ENCODE measurements at places on chromosomes 2 and 18.

- no peak for DNase-seq
These were observed 78.8 kb upstream of the TGFA start for GRCh38 chr2:70632388-70632787.

- DNase-seq = no peak
These were observed 16.1 kb upstream of the ANKRD53 start for GRCh38 chr2:70962211-70962884.

DNA sequence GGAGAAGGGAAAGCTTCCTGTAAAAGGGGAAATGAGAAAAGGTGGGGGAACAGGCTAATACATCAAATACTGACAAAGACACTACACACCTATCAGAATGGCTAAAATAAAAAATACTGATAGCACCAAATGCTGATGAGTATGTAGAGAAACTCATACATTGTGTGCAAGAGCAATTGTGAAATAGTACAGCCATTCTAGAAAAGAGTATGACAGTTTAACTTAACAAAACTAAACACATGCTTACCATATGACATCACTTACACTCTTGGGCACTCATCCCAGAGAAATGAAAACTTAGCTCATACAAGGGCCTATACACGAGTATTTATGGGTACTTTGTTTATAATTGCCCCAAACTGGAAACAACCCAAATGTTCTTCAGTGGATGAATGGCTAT, 53.4 kb downstream of the ZNF638 start:
- DNase-seq = no peak

GRCh38 chr18:5582076-5582475, 38.3 kb upstream of the EPB41L3 start:
- DNase-seq = peak; percentile 36

- DNase-seq = no peak
These were observed 55.6 kb downstream of the FAM168B start for GRCh38 chr2:131037398-131038257.

- DNase-seq = no peak
These were observed 23.2 kb downstream of the ABCB11 start for GRCh38 chr2:169007941-169008340.

GRCh38 chr2:21233194-21233593, 109.4 kb downstream of the TDRD15 start:
- DNase-seq = no peak

DNA sequence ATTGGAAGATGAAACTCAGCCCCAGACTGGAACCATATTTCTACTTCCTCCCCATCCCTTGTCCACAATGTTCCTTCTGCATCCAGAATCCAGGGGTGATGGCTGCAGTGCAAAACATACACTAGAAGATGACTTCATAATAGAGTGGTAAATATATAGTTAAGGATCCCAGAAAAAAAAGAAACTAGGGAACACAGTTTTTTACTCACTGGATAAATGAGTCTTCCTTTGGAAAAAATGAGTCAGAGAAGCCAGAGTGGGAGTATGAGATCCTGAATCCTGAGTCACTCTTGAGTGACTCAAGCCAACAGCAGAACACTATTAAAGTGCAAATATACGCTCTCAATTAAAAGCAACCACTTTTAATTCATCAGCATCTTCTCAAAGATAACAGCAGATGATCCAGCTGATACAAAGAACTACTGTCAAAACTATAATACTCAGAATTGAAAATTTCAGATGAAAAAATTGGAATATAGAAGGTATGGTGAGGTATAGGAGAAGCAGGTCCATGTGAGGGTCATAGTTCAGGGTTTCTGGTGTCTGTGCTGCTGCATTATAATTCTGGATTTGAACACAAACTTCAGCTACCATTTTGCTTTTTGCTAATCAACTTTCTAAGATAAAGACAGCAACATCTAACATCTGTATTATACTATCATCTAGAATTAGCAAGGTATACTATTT, 987.2 kb upstream of the CDH2 start:
- DNase-seq = no peak

DNA sequence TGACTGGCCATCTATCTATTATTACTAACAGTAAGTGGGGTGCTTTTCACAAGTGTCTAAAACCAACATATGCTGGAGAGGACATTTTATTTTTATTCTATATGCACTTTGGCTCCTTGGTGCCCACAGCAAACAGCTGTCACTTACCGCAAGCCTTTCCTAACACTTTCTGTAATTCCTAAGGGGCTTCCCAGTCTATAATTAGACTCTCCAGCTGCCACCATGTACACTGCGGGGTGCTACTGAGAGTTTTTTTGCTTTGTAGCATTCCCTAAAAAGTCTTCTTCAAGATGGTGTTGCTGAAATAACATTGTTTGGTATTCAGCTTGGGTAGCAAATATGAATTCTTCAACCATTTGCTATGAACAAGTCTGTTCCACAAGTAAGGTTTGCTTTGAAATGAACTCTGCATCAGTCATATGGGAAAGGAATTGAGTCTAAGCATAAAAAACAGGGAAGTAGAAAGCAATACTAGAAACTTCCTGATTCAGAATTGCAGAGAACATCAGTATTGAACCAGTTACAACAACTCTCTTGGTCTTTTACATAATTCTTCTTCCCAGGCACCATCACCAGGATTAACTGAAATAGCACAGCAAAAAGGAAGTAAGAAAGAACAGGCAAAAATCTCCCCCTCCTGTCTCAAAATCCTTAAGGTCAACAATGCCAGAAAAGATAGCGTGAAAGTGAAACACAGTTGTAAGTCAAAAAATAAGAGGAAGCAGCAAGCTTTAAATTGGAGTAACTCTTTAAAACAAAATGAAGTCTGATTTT, 28.6 kb downstream of the EPB41L3 start:
- DNase-seq = no peak

DNA sequence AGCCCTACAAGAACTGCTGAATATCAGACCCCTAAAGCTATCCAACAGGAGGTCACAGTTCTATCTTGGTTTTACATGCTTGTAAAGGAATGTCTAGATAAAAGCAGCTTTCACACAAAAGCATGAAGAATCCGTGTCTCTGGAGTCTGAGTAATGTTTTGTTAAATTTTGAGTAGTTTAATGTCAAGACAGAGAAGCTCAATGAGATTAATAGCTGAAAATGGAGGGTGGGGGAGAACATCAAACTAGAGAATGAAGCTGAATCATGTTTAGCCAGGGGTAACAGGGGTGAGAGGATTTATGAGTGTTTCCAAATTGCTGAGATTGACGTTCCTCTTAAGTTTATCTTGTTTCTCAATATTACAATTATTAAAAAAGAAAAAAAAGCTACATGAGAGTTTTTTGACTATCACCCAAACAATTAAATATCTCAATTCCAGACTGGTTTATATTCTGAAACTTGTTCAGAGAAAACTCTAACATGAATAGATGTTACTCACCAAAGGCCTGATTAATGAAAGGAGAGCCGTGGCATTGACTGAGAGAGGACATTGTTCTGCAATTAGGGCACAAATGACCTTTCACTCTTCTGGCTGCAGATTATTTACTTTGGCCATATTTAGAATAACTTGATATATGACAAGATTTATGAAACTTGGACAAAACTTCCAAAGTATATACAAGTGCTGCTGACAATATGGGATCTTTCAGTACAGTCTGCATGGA, 266.4 kb upstream of the ETAA1 start:
- no peak for DNase-seq

DNA sequence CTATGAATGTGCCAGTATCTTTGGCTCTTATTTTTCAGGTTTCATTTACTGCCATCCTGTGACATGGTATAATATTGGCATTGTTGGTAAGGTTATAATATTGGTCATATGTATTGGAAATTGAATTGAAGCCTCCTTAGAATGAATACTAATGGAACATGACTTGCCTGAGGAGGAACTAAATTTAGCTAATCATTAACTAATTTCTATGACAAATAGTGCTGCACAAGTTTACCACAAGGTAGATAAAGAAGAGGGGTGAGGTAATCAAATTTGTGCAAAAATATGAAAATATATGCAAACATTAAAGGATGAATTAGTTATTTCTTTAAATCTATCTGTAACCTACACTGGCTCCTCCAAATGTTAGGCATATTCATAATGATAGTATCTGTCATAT, 43.2 kb upstream of the ORC2 start:
- no peak for DNase-seq

- DNase-seq = no peak
These were observed 21.9 kb upstream of the MTERF4 start for GRCh38 chr2:241123816-241124536.

DNA sequence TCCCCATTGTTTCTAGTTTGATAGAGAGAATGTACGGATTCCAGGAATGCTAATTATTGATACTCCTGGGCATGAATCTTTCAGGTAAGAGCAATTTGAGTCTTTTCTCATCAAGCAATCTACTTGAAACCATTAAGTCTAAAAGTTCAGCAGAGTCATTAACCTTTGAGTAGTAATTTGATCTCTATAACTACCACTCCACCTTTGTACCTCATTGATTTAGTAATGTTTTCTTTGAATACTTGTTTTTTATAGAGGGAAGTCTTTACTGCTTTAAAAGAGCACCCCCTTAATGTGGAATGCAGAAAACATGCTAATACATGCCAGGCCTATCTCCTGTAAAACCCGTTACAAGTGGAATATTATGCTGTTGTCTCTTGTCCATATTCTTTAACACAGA, 45.0 kb downstream of the EIF5B start:
- no peak for DNase-seq

GRCh38 chr2:230589497-230590015, 123.1 kb upstream of the CAB39 start:
- DNase-seq = no peak

- DNase-seq = no peak
These were observed 146.1 kb upstream of the DLX2 start for GRCh38 chr2:172248785-172249187.

- no peak for DNase-seq
These were observed 3.7 kb downstream of the SCYGR2 start for GRCh38 chr2:227602358-227602757.

DNA sequence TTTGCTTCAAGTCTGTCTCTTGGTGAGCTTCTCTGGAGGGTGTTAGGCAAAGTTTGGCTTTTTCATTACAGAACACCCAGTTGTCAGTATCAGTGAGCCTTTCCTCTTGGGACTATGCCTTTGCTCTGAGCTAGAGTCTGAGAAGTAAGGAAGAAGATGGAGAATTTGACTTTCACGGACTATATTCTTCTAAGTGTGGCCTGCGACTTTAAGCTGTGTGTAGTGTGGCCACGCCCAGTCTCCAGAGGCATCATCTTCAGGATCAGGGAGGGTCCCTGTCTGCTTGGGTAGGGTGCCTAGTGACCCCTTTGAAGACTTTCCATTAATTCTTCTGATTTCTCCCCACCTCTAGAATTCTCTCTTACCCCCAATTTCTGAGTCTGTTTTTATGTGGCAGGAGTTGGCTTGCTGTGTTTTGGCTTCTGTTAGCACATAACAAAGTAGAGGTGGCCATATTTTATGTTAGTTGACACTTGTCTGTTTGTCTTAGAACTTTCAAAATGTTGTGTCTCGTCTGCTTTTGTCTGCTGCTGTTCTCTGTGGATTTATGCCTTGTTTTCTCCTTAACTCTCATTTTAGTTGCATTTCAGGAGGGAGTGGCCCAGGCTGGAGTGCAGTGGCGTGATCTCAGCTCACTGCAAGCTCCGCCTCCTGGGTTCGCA, 8.6 kb downstream of the PLEKHB2 start:
- no peak for DNase-seq

DNA sequence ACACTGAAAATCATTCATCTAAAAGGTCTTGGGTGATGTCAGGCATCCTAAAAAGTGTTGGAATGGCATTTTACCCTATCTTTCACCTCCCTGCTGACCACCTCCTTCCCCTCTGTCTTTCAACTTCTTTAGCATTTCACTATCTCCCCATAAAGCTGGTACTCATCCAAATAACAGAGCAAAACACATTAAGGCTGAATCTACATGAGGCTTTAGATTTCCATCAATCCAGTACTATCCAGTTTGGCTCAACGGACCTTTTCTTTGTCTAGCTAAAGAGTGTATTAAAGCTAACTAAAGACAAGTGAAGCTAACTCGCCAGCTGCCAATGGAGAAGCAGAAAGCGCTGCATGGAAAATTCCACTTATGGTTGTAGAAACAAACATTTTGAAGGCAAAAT, 122.5 kb upstream of the NCKAP5 start:
- no peak for DNase-seq

- DNase-seq = no peak
These were observed 18.5 kb upstream of the SCN9A start for GRCh38 chr2:166394245-166394644.

DNA sequence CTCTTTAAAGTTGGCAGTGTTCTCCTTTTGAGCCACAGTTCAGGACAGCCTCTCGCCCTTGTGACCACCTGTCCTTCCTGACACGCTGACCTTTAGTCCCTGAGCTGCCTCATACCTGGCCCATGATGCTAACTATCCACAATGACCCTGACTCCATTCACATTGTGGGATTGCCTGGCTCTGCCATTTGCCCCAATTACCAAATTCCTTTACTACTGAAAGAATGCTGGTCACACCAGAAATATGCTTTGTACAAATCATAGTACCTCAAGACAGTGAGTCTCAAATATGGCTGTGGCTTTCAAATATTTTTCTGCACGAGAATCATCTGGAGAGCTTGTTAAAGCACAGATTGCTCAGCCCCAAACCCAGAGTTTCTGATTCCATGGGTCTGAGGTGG, 54.2 kb downstream of the LTBP1 start:
- DNase-seq = no peak

GRCh38 chr2:148052687-148053086, 31.8 kb downstream of the MBD5 start:
- no peak for DNase-seq

DNA sequence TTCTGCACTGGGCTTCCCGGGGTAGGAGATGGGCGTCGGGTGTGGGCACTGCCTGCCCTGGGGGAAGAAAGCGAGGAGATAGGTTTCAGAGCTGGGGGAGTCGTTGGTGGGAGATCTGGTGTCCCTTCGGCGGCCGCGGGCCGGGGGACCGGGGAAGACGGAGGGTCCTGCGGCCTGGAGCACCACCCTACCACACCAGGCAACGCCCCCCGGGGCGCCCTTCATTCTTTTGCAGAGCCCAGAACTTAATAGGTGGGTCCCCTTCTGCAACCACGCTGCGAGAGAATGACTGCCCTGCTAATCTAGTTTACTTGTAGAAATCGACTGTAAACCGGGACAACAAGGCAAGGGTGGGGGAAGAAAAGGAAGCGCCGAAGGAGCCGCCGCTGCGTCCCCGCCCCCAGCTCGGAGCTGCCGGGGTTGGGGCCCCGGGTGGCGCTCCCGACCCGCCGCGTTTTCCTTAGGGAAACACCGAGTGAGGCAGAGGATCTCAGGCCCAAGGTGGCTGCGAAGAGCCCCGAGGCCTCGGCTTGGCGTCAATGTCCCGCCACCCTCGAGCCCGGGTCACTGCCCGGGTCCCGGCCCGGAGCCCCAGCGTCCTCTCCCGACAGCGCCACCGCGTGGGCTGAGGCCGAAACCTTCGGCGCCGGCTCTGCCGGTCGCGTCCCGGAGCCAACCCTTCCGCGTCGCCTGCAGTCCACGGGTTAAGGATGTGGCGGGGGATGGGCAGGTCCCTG, 5.4 kb upstream of the SATB2 start:
- peak; percentile 75 for DNase-seq

DNA sequence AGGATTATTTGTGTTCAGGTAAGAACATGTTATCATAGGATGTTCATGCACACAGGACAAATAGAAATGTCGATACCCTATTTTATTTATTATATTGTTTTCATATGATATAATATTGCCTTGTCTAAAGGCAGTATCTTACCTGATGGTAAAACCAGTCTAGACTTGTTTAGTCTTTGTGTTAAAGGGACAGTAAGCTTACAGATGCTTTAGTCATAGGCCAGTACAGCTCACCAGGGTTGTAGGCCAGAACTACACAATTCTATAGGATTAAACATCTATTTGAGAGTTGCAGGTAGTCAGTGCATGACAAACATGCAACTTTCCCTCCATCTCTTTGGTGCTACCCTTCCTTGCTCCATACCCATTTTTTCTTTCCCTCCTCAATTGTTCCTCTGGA, 158.5 kb downstream of the GALNT3 start:
- DNase-seq = no peak

GRCh38 chr18:54466248-54467005, 108.7 kb downstream of the C18orf54 start:
- DNase-seq = no peak
